Suppressor macrophage treated with lipopolysaccharide for 1 hour (primary cell): ENCODE measurements at places on chromosomes 5 and 9.

DNA sequence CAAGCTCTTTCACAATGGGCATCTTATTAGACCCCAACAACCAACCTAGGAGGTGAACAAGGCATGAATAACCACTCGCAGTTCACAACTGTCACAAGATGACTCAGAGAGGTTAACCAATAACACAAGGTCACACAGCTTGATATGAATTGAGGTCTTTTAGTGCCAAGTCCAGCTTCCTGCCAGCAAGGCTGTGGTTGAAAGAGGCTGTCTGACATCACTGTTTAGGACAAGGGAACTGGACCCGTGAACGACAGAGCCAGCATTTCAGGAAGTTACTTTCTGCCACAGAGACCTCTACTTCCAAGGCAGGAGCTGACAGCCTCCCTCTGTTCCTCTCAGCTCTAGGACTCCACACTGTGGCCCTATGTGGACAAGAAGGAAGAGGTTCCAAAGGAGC is 53.4 kb upstream of the ALDH1B1 start:
- DNase-seq: peak; percentile 48

DNA sequence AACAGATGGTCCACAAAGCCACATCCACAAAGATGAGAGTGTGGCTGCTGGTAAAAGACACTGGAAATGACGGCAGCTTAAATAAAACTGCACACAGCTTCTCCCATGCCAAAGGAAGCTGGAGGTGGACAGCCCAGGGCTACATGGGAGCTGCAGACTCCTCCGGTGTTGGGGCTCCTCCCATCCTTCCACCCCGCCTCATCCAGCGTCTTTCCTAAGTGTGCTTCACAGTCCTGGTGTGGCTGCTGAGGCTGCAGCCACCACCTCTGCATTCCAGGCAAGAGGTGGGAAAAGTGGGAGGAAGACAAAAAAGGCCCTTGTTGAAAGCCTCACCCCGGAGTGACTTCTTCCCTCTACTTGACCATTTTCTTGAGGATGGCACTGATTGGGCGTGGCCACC is 37.0 kb upstream of the IRX4 start:
- DNase-seq: no peak

DNA sequence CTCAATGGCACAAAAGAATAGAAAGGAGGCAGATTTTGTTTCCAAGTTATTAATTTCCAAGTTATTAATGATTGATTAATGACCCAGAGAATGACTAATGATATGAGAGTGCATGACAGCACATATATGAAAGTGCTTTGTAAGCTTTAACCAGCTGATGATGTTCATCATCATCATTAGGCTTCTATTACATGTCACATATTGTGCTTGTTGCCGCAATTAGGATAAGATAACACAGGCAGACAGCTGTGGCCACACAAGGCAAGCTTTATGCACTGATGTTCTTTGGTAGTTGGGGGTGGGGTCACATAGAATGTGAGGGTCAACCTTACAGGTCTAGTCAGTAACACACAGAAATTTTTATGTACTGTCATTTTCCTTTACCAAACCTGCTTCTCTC is 219.7 kb downstream of the TRPM3 start:
- DNase-seq: no peak

DNA sequence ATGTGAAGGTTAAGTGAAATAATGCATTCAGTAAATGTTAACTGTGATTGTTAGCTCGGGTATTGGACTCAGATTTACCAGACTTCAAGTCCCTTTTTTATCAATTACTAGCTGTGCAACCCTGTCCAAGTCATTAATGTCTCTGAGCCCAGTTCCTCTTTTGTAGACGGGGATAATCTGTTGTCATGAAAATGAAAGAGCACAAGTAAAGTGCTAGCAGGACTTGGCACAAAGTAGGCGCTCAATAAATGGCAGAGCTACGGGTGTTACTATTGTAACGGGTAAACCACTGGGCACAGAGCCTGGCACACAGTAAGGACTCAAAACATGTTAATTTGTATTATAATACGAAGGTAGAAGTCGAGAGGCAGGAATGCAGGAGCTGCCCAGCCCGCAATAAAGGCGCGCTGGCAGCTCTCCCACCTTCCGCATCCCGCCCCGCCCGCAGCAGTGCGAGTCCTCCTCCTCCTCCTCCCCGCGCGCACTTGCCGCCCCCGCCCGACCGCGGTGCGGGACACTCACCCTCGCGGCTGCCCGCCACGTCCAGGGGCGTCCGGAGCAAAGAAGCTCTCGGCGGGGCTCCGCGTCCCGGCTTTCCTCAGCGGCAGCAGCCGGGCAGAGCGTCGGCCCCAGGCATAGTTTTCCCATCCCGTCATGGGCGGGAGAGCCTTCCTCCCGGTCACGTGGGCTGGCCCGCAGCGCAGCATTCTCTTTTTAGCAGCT is at the start of gene C1QTNF2:
Gene C1QTNF2, minus strand, starts transcription at position 637 of the 723 bp plus-strand sequence. CDS start 15,615 bp downstream, outside the sequence.
- peak; percentile 54 for DNase-seq

- DNase-seq: no peak
Observed at GRCh38 chr9:129240581-129241211, 62.6 kb upstream of the IER5L start.

GRCh38 chr9:2725898-2726649 is 8.8 kb downstream of the KCNV2 start:
- no peak for DNase-seq

DNA sequence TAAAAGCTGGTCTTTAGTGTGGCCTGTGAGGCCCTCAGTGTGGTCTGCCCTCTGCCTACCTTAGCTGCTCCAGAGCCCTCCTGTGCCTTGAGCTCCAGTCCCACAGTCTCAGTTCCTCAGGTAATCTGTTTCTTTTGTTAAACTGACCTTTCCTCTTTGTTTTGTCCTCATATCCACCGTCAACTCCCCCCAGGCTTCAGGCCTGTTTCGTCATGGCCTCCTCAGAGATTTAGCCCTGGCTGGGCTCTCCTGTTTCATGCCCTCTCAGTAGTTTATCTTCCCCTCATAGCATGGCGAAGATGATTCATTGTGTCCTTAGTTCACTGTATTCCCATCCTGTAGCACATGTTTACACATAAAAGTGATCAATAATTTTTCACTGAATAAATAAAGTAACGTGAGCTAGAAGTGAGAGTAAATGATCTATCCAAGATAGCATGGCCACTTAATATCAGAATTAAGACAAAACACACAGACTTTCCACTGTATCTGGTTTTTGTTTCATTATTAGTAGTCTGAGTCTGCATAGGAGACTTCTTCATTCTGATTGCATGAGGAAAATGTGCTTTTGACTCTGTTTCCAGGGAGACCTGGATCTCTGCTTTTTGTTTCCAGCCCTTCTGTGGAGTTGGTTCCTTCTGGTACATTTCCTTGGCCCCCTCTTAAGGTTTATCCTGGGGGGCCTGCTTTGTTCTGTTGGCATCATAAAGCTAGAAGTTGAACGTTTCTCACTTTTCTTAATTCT is 70.5 kb downstream of the SNX24 start:
- DNase-seq: no peak

DNA sequence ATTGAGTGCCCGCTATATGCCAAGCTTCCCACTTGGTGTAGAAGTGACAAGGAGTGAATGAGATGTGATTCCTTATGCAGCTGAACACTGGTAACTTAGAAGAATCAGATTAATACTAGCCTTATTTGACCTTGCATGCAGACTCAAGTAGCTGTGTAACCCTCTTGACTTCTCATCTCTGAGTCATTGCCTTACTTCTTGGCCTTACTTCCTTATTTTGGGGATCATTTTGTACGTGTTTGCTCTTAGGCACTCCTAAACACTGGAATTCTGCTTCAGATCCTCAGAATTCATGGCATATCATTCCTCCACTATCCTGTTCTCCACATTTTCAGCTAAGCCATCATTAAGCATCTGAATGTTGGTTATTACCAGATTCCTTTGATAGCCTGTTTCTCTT is 948.9 kb upstream of the ARRDC3 start:
- no peak for DNase-seq

DNA sequence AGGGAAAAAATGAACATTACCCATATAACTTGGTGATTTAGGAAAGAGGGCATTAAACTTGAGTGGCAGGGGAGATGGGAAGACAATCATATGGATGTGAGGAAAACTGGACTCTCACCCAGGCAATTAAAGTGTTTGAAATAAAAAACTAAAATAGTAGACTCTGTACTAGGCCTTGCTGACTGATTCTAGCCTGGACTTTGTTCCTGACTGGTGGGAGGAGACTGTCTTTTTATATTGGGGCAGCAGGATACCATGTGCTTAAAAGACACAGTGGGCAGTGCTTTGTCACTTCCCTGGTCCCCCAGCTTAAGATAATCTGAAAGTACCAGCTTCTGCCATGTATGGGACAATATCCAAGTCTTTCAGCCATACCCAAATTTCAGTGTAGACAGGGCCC is 107.0 kb downstream of the ACTL7B start:
- no peak for DNase-seq
